ENCODE measurements at places on chromosomes 3 and 15. TPM values are rescaled to one million over a fixed set of nuclear protein-coding genes. Genes with fewer than 3 reads are reported as not detected.

The POPDC2 gene
- 0.44 TPM for total RNA-seq

The UCN2 gene
- 7.9 TPM for total RNA-seq

The KBTBD13 gene
- not detected for total RNA-seq

The REC114 gene
- total RNA-seq = not detected

The GTF2A2 gene
- 190 TPM for total RNA-seq

The CAV3 gene
- 0.07 TPM for total RNA-seq

The GALNT15 gene
- total RNA-seq = 0.05 TPM

The RETNLB gene
- not detected for total RNA-seq

The FEZF2 gene
- not detected for total RNA-seq

The CHRD gene
- total RNA-seq = 0.35 TPM

The PAQR5 gene
- total RNA-seq = 102 TPM

The TNIK gene
- total RNA-seq = 1.7 TPM

The ANKRD63 gene
- 0.46 TPM for total RNA-seq

The XCR1 gene
- total RNA-seq = not detected

The GOLGA6L4 gene
- 1.2 TPM for total RNA-seq

The SIDT1 gene
- total RNA-seq = 0.46 TPM

The ASB14 gene
- not detected for total RNA-seq

The CHST13 gene
- total RNA-seq = 0.83 TPM

The NUP210 gene
- 40.0 TPM for total RNA-seq

The CD200 gene
- not detected for total RNA-seq

The CACNA1D gene
- 1.2 TPM for total RNA-seq

The APOD gene
- 1.2 TPM for total RNA-seq

The MKRN2OS gene
- not detected for total RNA-seq

Measured in A549 treated with Hydrocortisone at 1 μM for 4 hours (cell line).